Thyroid gland (tissue), 4 donors: ENCODE measurements at places on chromosomes 1 and 21. TPM values are rescaled to one million over a fixed set of nuclear protein-coding genes. Genes with fewer than 3 reads are reported as not detected.

Gene ORC1
- total RNA-seq: 0.22 TPM

Gene TLCD4
- total RNA-seq: 21.6 TPM

Gene CLCNKA
- 6.9 TPM for total RNA-seq

Gene FCRL6
- not detected for total RNA-seq

Gene RAP1GAP
- total RNA-seq: 568 TPM

Gene AGO3
- total RNA-seq: 25.3 TPM

Gene SH2D1B
- not detected for total RNA-seq

Gene RPE65
- not detected for total RNA-seq

Gene ST6GALNAC3
- total RNA-seq: 35.6 TPM

Gene C1orf167
- total RNA-seq: not detected

Gene C1orf94
- total RNA-seq: not detected

DNA sequence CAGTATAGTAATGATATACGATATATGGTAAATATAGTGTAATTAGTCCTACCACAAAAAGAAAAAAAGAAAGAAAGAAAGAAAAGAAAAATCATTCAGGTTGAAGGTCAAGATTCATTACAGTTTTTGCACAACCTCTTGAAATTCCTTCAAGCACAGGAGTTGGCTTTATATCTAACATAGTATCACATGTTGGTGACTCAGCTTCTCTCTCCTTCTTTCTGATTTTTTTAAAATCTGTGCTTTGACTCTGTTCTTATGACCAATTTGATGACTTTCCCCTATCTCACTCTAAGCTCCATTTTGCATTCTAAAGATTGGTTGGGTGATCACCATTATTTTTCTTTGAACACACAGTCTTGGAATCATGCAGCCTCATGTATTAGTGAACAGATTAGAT is 148.2 kb upstream of the COL11A1 start:
- DNase-seq: no peak

DNA sequence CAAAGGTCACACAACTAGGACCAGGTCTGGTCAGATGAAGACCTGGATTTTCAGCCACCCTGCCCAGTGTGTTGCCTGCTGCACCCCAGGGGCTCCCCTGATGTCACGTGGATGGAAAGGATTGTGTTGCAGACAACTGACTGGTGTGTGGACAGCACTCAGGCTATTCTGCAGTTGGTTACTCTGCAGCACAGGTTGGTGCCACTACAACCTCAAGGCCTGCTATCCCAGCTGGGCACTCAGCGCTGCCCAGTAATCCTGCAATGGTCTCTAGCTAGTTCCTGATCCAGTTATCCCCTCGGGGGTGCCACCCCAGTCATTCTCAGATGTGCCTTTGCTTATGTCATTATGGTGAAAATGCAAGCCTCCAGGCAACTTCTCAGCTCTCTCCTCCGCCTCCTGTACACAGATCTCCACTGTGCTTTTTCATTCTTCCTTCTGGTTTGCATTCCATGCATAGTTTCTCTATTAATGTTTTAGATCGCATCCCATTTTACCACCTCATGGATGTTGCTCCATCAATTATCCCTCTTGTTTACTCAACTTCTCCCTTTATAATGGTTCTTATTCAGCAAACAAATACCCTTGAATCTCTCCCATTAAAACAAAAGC is 503.2 kb upstream of the CAMK1G start:
- DNase-seq: no peak

- DNase-seq: no peak
These were observed 21.6 kb downstream of the FOXD3 start for GRCh38 chr1:63343922-63344321.

GRCh38 chr21:45051580-45052434 is 22.6 kb upstream of the ADARB1 start:
- DNase-seq: peak; percentile 51

GRCh38 chr1:25355841-25356395 is 17.8 kb downstream of the TMEM50A start:
- DNase-seq: no peak

GRCh38 chr1:200213392-200213791 is 185.9 kb downstream of the NR5A2 start:
- DNase-seq: no peak

GRCh38 chr1:105000793-105001192 is 1251.1 kb downstream of the AMY1C start:
- DNase-seq: no peak

DNA sequence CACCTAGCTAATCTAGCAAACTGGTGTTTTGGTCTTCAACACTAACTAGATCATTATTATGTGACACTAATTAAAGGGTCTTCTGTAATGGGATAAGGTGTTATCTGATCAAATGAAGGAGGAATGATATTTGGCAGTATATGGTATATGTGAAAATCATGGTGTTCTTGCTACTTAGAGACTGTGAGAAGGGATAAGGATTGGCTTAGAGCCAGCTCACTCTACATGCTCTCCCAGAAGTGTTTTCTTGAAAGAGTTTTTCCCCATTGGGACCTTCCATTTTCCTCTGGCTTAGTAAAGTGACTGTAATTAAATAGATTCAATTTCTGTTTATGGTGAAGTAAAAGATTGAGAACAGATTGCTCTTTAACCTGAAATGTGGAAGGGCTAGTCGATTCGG is 71.2 kb upstream of the RGL1 start:
- no peak for DNase-seq

DNA sequence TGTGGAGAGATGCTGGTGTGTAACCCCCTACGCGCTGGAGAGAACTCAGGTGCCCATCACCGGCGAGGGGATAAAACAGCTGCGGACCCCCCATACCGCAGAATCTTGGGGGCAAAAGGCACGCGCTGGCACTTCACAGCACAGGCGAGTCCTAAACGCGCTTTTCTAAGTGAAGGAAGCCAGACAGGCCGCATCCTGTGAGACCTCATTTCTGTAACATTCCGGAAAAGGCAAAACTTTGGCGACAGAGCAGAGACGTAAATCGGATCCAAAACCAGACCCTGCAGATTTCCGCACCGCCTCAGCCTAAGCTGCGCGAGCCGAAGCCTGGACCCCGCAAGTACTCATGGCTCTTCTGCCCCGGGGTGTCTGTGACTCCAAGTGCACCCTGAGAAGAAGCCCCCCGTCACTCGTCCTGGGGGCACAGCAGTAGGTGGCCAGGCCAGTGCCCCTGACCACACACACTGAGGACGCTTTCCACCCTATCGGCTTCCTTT is 60.9 kb downstream of the SLX9 start:
- no peak for DNase-seq

DNA sequence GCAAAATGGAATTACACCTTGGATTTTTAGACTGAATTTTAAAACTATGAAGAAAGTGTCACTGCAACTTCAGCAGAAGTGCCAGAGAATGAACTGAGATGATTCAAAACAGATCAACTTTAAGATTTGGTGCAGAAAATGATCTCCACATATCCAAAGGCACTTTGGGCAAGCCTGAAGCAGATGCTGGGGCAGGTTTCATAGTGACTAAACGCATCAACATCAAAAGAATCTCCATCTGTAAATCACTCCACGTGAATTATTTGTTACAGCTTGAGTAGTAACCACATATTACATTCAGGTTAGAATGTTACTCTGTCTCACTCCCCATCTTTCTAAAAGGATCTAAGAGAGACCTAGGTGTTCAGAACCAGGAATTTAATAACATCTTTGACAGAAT is 329.0 kb upstream of the ESRRG start:
- DNase-seq: no peak

DNA sequence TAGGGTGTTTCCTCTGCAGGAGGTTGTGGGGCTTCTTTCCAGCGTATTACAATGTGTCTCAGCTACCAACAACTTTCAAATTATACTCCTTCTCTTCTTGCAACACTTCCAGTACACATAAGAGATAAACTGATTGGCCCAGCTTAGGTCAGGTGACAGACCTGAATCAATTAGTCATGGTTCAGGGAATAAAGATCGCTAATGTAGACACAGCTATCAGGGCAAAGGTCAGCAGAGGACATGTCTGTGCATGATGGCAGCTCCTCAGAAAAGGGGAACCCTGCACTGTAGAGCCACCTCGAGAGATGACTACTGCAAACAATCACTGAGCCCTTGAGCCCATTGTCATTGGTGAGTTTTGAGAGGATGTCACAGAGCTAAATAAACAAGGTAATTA is 36.8 kb upstream of the PKN2 start:
- no peak for DNase-seq

DNA sequence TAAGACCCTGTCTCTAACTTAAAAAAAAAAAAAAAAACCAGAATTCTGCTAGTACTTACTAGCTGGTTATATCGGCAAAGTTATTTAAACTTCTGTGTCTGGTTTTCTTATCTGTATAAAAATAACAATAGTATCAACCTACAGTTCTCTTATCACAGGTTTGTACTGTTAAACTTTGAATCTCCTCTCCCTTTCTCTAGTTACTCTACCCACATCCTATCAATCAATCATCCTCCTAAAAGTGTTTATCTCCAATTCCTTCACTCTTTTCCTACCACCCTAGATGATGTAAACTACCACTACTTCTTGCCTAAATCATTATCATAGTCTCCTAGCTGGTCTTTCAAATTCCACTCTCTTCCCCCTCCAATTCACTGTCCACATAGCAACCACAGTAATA is 27.6 kb downstream of the USP33 start:
- DNase-seq: no peak

DNA sequence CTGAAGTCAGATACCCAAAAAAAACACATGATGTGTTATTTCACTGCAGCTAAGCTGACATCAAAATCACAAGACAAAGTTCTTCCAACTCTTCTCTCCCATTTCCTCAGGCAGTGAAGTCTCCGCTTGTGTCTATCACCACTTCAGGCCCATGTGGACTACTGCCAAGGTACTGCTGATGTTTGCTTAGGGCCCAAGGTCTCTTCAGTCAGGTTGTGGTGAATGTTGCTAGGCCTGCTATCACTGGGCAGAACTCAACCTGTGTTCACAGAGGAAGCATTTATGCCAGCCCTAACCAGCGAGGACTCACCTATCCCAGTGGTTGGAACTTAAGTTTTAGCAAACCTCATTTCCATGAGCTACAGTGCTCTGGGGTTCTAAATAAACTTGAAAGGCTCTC is 156.5 kb upstream of the BRINP3 start:
- no peak for DNase-seq

DNA sequence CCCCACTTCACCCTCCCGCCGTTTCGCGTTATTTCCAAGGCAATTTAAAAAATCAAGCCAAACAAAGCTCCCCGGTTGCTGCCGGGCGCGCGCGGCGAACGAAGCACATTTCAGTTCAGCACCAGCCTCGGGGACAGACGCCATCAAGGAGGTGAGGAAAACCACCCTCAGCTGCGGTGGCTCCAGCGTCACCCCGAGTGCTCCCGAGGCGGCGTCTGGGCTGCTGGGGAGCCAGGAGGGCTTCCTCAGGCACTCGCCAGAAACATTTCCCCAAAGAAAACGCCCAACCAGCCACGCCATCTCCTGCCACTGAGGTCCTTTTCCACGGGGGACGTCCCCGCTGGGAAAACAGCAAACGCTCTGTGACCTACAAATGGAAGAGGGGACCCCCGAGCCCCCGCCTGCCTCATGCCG is 623 bp downstream of the GNG4 start:
- peak; percentile 62 for DNase-seq

- DNase-seq: no peak
These were observed 807.8 kb downstream of the BRINP3 start for GRCh38 chr1:189669846-189670245.

DNA sequence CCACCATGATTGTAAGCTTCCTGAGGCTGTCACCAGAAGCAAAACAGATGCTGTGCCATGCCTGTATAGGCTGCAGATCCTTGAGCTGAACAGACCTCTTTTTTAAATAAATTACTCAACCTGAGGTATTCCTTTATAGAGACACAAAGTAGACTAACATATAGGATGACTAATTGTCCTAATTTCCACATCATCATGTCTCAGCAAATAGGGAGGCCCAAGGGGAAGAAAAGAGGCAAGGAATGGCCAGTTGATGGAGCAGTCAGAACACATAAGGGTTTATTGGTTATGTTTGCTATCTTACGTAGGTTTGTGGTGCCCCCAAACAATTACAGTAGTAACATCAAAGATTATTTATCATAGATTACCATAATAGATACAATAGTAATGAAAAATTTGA is 126.2 kb downstream of the RASAL2 start:
- DNase-seq: no peak

DNA sequence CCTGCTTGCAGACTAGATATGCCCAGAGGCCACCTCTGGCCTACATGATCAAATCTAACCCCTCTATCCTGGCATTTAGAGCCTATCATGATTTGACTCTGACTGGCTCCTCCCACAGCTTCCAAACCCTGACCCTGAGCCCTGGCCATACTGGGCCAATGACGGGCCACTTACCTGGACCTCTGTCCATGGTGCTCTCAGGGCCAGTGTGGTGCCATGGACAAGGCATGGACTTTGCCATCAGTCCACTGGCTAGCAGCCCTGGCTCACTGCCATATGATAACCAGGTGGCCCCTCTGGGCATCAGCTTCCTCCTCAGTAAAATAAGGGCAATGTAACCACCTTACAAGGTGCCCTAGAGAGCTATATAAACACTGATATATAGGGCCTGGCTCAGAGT is 713.4 kb downstream of the PTPRU start:
- no peak for DNase-seq

DNA sequence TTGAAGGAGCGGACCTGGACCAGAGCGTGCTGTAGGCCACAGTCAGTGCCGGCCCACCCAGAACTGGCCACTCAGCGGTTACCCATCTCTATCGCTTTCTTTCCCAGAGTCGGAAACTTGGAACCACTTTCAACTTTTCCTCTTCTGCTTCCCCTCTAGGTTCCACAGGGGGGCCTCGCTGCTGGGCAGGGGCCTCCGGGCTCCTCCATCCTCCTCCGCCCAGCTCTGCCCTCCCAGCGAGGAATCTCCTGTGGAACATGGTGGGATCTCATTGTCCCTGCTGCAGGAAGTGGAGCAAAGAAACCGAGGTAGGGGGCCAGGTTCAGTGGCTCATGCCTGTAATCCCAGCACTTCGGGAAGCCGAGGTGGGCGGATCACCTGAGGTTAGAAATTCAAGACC is 139.2 kb downstream of the ETS2 start:
- no peak for DNase-seq

DNA sequence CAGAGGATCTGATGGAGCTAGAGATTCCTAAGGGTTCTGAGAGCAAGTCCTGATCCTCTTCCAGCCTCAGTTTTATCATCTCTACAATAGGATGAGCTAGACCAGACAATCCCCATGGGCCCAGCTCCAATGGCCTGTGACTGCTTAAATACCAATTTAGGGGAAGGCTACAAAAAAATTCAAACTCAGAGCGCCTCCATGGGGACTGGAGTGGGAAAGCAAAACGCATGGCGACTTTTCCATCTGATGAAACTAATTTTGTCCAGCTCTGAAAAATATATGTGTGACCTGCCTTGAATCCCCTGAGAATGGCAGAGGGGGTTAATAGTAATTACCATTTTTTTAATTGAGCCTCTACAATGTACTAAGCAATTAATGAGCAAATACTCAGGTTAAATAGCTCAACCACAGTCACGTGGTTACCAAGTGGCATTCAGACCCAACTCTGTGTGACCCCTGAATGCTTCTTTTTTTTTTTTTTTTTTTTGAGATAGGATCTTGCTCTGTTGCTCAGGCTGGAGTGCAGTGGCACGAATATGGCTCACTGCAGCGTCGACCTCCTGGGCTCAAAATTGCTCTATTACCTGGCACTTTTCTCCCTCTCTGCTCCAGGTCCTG is 8.4 kb downstream of the EXTL1 start:
- no peak for DNase-seq

GRCh38 chr1:230867101-230867902 is 1.0 kb downstream of the C1orf198 start:
- DNase-seq: no peak
